ENCODE measurements at places on chromosomes 4 and X. TPM values are rescaled to one million over a fixed set of nuclear protein-coding genes. Genes with fewer than 3 reads are reported as not detected.

The F8A2 gene
- total RNA-seq, result not detected

The FGF2 gene
- 53.6 TPM for total RNA-seq

The ZNF280C gene
- 6.4 TPM for total RNA-seq

The PDZD11 gene
- 27.2 TPM for total RNA-seq

The TIMM8A gene
- total RNA-seq, result 3.5 TPM

- H3K36me3 ChIP-seq, result no peaks in the 10 kb centered on the region
- no peaks in the 10 kb centered on the region for H3K27me3 ChIP-seq
- no peak overlapping the region for H3K27ac ChIP-seq
- no peak for DNase-seq
- no peak overlapping the region for H3K4me3 ChIP-seq
Measured at GRCh38 chr4:13164783-13165331, 319.3 kb downstream of the RAB28 start.

DNA sequence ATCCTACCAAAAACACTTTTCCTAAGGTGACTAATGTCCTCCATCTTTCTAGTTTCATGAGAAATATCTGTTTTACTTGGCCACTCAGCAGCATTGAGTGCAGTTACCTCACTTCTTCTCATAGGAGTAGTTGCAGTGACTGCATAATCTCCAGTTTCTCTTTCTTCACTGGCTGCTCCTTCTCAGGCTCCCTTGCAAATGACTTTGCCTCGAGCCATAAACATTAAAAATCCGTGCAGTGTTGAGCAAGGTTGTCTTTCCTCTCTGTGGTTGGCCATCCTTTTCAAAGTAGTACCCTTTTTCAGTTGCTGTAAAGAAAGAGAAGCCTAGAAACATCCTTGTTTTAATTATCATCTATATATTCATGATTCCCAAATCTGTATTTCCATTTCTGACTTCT, 10.2 kb upstream of the PRKG2 start:
- no peaks in the 10 kb centered on the region for H3K27me3 ChIP-seq
- no peaks in the 10 kb centered on the region for H3K4me1 ChIP-seq
- H3K36me3 ChIP-seq, result no peaks in the 10 kb centered on the region
- H3K4me3 ChIP-seq, result no peak overlapping the region
- DNase-seq, result no peak

GRCh38 chr4:161167539-161167938, 996.3 kb downstream of the FSTL5 start:
- no peak overlapping the region for H3K27ac ChIP-seq
- no peaks in the 10 kb centered on the region for H3K4me1 ChIP-seq
- no peak overlapping the region for H3K4me3 ChIP-seq
- no peak for DNase-seq
- no peaks in the 10 kb centered on the region for H3K27me3 ChIP-seq

DNA sequence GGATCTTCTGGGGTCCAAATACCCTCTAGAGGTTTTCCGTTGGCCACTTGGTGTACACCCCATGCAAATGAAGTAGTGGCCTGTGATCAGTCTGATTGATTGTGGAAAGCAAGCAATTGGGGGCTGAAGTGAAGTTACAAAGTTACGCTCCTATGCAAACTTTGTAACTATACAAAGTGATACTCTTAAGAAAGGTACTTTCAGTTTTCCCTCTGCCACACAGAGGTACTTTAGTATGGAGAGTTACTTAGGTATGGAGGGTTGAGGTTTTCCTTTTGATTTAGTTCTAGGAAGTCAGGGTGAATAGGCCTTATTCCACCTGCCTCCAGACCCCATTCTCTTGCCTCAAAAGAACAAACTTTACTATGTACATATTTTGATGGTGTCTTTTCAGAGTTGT, 28.7 kb downstream of the STAG2 start:
- no peak overlapping the region for H3K27ac ChIP-seq
- no peak for DNase-seq
- no peaks in the 10 kb centered on the region for H3K4me1 ChIP-seq
- H3K27me3 ChIP-seq, result no peaks in the 10 kb centered on the region
- H3K36me3 ChIP-seq, result no peaks in the 10 kb centered on the region
- H3K4me3 ChIP-seq, result no peak overlapping the region

DNA sequence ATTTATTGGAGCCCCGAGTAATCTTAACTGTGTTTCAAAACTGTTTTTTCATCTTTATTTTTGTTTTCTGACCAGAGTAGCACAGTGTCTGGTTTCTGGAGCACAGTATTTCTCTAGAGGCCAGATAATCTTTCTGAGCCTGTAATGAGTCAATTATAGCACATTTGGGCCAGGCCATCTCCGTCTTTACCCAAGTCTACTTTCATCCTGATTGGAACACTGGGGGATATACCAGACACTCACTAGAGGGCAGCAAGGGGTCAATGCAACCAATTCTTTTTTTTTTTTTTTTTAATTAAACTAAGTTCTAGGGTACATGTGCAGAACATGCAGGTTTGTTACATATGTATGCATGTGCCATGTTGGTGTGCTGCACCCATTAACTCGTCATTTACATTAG, 282.0 kb downstream of the ARHGAP24 start:
- no peaks in the 10 kb centered on the region for H3K4me1 ChIP-seq
- H3K36me3 ChIP-seq, result no peaks in the 10 kb centered on the region
- H3K27ac ChIP-seq, result no peak overlapping the region
- no peaks in the 10 kb centered on the region for H3K27me3 ChIP-seq
- no peak overlapping the region for H3K4me3 ChIP-seq

DNA sequence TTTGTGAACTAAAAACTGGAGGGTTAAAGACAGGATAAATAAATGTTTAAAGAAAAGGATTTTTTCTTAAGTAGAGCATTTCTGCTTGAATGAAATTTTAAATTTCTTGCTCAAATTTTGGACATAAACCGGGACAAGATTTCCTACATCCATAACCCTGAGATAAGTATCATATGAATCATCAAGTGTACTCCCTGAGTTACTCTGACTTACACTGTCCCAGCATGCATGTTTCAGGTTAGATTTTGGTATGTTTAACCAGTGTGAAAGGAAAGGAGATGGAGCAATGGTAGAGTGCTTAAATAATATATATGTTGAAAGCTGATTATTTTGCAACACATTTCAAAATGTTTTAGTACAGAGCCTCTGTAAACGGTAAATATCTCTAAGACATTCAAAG, 175.2 kb downstream of the ADGRL3 start:
- H3K4me1 ChIP-seq, result no peaks in the 10 kb centered on the region
- DNase-seq, result no peak
- H3K36me3 ChIP-seq, result no peaks in the 10 kb centered on the region

DNA sequence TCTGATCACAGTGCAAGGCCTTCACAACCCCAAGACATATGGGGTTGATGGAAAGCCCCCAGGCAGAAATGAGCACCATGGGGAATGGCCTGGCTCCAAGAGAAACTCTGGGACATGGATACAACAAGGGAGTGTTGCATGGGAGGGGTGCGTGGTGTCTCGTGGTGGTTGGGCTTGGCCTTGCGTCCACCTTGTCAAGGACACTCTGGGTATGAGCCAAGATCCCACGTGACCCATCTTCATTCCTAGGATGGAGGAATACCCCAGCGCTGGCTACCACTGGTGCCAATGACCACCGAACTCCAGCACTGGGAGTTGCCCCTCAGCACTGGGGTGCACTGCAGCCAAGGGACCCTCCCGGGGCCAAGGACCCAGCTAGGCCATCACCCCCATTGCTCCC, 267.5 kb upstream of the AGTR2 start:
- no peak for DNase-seq
- H3K4me1 ChIP-seq, result no peaks in the 10 kb centered on the region
- H3K36me3 ChIP-seq, result no peaks in the 10 kb centered on the region
- H3K27me3 ChIP-seq, result peaks cover 70% of the 10 kb centered on the region
- H3K4me3 ChIP-seq, result no peak overlapping the region

DNA sequence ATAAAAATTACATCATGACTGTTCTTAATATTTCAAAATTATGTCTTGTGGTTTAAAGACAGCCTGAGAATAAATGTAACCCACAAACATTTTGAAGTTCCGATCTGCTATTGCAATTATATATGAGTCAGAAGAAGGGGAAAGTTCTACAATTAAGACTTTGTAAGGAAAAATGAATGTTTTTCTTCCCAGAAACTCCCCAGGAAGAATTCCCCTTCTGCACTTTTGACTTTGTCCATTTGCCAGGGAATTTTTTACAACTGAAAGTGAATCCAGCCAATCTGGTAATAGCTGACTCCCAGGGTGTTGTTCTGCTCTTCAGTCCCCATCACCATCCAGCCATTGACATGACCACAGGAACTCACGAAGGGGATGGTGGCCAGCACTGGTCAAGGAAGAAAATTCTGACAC, 61.6 kb upstream of the NOCT start:
- H3K36me3 ChIP-seq, result no peaks in the 10 kb centered on the region
- H3K4me3 ChIP-seq, result no peak overlapping the region
- no peaks in the 10 kb centered on the region for H3K27me3 ChIP-seq
- peaks cover 5% of the 10 kb centered on the region for H3K4me1 ChIP-seq
- H3K27ac ChIP-seq, result peak overlapping the region; percentile 69
- DNase-seq, result peak; percentile 67

DNA sequence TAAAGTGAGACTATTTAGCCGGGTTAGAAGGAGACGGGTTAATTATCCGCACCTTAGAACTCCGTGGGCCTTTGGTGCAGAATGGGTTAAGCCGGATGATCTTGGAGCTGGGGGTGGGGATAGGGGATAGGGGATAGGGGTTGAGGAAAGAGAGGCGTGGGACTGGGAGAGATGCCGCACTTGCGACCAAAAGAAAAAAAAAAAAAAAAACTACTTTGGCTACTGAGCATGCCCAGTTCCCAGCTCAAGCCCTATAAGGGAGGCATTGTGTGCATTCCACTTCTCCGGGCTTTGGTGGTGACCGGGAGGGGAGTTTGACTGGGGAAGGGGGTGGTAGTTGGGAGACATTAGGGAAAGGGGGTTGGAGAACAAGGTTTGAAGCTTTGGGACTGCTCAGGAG, at the start of gene SLITRK4:
Gene SLITRK4, minus strand, starts transcription at position 187 of the 400 bp plus-strand sequence. CDS start 4,993 bp downstream, outside the sequence.
- H3K36me3 ChIP-seq, result no peaks in the 10 kb centered on the region
- no peaks in the 10 kb centered on the region for H3K4me1 ChIP-seq
- H3K27me3 ChIP-seq, result peaks cover 48% of the 10 kb centered on the region
- no peak within 1 kb of the TSS for H3K27ac ChIP-seq
- peak within 1 kb of the TSS; percentile 48 for H3K4me3 ChIP-seq

All from breast epithelium (tissue), 4 donors.